Activated CD8-positive, alpha-beta memory T cell treated with anti-CD3 and anti-CD28 coated beads for 24 hours (primary cell): ENCODE measurements at places on chromosomes 7 and 10.

DNA sequence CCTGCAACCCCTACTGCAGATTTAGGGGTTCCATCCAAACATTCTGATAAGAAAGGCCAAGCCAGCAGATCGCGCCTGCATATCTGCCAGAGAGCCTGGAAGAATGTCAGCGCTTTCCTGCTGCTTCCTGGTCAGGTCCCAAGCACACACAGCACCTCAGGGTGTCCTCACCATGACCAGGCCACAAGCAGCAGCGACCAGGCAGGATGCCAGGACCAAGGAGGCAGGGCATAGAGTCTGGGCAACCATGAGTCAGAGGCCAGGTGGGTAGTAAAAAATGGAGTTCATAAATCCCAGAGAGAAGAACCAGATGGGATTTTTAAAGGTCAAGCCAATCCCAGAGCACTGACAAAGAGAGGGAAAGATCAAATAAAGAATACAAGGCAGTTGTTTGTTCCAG, 5.5 kb upstream of the FAM131B start:
- DNase-seq: no peak

- DNase-seq: no peak
Measured at GRCh38 chr10:80284522-80284921, 4.9 kb downstream of the MAT1A start.

GRCh38 chr7:356087-356486, 66.1 kb downstream of the FOXL3 start:
- no peak for DNase-seq

DNA sequence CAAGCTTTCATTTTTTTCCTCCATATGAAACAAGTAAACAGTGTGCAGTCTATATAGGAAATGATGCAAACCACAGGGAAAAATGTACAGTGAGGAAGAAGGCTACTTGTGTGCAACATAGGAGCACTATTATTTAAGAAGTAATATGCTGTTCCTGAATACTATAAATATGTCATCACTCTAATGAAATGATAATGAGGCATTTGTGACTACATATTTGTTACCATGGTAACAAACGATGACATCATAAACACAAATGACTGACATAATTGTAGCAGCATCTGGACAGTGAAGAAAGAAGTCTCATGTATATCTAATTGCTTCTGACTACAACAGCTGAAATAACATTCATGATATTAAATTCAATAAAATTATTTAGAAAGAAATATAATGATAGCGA, 164.8 kb downstream of the C7orf25 start:
- no peak for DNase-seq

GRCh38 chr7:49174396-49174795, 250.0 kb downstream of the CDC14C start:
- no peak for DNase-seq

GRCh38 chr10:22263106-22263505, 45.3 kb upstream of the EBLN1 start:
- no peak for DNase-seq

DNA sequence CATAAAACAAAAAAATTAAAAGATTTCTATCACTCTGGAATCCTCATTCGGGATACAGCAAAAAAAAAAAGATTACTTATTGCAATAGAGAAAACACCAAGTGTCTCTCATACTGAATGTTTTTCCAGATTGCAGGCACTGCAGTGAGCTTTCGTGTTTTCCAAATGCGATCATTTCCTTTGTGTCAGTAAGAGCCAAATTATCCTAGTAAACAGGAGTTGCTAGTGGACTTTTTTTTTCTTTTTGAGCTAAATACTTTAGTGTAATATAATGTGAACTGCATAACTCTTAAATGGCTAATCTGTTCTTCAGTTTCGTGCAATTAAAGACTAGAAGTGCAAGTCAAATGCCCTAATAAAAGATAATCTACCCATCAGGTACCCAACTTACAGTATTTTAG, 44.4 kb upstream of the TOMM7 start:
- no peak for DNase-seq

DNA sequence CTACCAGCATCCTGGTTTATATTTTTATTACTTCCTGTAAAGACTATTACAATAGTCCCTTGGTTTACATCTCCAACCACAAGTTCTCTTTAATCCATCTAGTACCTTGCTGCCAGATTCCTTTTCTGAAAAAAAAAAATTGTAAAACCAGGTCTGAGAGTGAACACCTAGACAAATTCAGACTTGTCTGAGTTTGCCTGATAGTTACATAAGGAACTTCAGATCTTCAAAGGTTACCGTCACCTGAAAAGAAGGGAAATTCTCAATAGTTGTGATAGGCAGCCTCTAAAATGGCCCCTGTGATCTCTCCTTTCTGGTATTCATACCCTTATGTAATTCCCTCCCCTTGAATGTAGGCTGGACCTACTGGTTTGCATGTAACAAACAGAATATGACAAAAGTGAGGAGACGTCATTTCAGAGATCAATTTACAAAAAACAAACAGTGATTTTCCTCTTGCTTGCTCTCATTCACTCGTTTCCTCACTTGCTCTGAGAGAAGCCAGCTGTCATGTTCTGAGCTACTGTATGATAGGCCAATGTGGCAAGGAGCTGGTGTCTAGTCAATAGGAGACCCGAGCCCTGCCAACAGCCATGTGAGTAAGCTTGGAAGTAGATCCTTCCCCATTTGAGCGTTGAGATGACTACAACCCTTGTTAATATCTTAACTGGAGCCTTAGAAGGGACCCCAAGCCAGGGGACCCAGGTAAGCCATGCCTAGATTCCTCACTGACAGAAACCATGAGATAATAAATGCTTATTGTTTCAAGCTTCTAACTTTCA, 110.9 kb upstream of the LSM8 start:
- DNase-seq: no peak

DNA sequence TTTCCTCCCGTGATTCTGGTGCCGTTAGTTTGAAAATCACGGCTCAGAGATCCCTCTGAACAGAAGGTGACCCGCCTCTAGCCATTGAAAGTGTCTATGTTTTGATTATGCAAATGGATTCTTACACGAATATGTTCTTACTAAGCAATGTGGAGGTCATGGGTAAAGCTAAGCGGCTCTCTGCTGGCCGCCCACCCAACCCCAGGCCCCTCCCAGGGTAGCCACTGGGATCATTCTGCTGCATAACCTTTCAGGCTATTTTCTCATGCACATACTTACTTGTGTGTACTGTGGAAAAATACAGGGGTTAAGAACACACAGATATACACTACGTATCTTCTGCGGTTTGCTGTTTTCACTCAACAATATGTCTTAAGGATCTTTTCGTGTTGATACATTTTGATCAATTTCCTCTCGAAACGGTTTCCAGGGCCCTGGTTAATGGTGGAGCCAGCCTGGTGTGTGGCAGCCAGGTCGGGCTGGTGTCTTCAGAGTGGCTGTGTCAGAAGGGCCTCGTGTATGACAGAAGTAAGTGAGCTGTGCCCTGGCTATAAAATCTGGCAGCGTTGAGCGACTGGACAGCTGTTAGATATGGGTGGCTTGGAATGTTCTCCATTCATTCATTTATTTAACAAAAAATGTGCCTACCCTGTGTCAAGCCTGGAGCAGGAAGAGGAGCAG, 29.9 kb downstream of the ZNF783 start:
- no peak for DNase-seq

DNA sequence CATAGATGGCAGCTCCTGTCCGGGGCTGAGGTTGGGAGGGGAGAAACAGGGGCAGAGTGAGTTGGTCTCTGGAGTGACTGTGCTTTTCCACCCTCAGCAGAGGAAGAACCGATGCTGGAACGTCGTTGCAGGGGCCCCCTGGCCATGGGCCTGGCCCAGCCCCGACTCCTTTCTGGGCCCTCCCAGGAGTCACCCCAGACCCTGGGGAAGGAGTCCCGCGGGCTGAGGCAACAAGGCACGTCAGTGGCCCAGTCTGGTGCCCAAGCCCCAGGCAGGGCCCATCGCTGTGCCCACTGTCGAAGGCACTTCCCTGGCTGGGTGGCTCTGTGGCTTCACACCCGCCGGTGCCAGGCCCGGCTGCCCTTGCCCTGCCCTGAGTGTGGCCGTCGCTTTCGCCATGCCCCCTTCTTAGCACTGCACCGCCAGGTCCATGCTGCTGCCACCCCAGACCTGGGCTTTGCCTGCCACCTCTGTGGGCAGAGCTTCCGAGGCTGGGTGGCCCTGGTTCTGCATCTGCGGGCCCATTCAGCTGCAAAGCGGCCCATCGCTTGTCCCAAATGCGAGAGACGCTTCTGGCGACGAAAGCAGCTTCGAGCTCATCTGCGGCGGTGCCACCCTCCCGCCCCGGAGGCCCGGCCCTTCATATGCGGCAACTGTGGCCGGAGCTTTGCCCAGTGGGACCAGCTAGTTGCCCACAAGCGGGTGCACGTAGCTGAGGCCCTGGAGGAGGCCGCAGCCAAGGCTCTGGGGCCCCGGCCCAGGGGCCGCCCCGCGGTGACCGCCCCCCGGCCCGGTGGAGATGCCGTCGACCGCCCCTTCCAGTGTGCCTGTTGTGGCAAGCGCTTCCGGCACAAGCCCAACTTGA, 2.7 kb downstream of the REPIN1 start:
- no peak for DNase-seq

DNA sequence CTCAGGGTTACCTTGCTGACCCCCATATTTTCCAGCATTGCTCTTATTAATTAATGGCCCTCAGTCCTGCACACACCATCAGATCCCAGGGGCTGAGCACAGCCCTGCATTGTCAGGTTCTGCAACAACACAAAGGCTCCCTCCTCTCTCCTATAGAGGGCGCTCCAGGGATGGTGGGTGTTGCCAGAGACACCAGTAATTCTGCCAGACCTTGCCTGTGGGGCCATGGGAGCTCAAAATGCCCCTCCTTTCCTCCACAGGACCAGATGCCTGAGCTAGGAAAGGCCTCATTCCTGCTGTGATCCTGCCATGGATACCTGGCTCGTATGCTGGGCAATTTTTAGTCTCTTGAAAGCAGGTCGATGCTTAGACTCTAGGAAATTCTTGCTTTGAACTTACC, 42.8 kb upstream of the PRSS58 start:
- peak; percentile 64 for DNase-seq

GRCh38 chr7:51446356-51446755, 129.7 kb upstream of the COBL start:
- DNase-seq: no peak

DNA sequence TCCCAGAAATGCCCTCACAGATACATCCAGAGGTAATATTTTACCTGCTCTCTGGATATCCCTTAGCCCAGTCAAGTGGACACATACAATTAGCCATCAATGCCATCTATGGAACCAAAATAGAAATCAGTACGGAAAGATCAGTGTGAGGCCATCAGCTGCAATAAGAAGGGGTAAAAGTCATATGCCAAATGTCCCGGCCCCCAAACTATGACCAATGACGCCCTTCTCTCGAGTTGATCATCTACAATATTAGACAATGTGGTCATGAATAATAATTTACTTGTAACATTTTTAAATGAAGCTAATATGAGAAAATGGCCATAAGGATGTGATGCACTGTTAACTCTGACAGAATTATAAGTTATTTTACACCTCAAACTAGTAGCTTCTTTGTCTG, 588.9 kb downstream of the POM121L12 start:
- no peak for DNase-seq

- DNase-seq: peak; percentile 79
Measured at GRCh38 chr10:124614003-124614659, 130.0 kb downstream of the FAM53B start.

- DNase-seq: no peak
Measured at GRCh38 chr10:58921421-58921855, 255.0 kb upstream of the PHYHIPL start.

DNA sequence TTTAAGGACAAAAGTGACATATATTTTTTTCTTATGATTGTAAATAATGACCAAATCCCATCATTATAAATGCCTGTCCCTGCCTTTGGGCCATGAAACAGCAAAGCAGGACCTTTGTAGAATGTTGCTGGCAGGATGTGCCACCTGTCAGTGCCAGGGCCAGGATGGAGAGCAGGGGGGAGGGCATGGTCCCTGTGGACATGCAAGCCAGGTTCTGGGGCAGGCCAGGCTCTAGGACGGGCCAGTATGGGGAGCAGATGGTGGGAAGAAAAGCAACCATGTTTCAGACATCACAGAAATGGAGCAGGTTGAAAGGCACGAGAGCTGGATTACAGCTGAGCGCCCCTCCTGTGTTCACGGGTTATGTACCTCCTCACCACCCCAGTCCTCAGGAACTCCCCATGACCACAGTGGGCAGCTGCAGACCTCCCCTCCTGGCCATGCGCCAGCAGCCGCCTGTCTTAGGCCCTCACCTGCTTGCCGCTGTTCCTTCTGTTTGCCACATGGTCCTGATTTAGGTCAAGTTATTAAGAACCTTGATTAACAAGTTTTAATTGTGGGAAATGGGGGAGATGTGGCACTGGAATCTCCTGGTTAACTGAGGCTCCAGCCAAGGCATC, 210.4 kb downstream of the PAXIP1 start:
- no peak for DNase-seq

DNA sequence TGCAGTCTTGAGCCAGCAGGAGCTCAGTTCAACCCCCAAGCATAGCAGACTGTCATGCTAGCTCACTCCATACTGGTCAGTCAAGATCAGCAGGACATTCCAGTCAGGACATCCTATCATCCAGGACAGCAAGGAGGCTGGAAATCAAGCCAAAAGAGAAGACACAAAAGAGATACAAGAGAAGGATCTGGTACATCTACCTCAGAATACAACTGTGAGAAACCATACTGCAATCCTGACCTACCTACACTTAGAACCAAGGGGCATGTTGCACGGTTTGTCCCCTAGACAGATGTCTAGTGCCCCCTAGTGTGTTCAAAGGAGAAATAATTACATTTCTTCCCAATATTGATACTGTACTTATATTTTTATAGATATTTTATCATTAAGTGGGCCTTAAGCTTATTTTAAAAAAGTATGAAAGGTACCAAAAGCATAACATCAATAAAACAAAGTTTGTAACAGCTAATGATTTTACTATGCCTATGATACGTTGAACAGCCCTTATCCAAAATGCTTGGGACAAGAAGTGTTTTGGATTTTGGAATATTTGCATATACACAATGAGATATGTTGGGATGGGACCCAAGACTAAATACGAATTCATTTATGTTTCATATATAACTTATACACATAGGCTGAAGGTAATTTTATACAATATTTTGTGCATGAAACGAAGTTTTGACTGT, 26.7 kb downstream of the ERCC6 start:
- DNase-seq: no peak

DNA sequence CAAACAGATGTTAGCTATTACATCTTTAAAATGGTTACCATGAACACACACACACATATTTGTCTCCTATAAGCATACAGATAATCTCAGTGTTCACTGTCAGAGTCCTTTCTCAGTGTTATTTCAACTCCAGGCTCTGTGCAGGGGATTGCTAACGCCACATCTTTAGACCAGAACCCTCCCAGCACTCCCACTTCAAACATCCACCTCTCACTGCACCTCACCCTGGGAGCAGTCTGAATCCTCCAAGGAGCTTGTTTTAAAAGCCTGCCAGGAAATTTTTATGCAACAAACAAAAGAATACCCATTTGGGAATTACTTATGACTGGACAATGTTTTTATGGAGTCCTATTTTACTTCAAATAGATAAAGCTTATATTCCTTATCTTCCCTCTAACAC, 107.4 kb downstream of the PARD3 start:
- DNase-seq: no peak
